ENCODE measurements at places on chromosomes 6 and 20.
A peak's percentile ranks its signal among the peaks of the same experiment; 100 is the strongest.

DNA sequence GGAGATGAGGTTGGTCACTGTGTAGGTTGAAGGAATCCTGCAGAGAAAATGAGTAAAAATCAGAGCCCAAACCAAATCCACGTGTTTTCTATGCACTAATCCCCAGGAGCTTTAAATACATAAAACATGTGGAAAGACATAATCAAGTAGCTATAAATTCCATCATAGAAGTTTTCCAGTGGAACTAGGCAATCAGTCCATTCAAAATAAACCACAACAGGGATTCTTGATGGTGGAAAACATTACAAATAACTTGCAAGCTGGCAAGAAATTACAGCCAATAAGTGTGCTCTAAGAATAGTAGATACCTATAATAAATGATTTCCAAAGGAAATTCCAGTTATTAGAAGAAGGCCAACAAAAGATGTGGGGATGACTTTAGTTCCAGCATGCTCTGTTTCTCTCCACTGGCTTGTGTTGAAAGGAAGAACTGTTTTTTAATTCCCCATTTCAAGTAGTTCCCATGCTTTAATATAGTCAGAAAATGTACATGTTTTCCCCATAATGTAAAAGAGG lies 49.8 kb upstream of the ADGRG6 start:
- DNase-seq: no peak

DNA sequence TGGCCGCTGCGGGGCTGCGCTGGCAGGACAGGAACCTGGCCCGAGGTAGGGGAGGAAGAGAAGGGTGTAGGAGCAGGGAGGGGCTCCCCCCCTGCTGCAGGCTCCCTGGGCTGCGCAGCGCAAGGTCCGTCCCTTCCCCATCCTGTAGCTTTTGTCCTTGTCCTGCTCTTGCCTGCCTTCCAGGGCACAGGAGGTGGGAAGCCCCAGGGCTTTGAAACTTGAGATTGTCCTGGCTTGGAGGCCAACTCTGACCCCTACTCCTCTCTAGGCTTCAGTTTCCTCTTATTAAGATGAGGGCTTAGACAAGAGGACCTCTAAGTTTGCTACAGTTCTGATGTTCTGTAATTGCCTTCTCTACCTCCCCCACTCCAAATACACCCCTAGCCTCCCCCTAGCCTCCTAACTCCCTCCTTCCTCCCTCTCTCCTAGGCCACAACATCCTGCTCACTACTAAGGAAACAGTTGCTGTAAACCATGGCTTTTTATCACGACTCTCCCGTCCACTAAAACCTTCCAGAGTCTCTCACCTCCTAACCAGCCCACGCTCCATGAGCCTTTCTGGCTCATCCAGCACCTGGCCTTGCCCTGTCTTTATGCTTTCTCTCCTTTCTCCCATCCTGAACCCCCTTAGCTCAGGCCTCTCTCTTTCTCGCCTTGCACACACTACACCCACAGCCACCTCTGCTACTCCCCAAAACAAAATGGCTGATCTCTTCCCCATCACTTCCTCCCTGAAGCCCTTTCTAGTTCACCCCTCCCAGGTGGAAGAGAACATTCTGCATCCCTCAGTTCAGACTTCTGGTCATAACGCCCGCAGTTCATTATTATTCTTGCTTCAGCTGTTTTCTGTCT lies 10.2 kb downstream of the UNC5CL start:
- no peak for DNase-seq

DNA sequence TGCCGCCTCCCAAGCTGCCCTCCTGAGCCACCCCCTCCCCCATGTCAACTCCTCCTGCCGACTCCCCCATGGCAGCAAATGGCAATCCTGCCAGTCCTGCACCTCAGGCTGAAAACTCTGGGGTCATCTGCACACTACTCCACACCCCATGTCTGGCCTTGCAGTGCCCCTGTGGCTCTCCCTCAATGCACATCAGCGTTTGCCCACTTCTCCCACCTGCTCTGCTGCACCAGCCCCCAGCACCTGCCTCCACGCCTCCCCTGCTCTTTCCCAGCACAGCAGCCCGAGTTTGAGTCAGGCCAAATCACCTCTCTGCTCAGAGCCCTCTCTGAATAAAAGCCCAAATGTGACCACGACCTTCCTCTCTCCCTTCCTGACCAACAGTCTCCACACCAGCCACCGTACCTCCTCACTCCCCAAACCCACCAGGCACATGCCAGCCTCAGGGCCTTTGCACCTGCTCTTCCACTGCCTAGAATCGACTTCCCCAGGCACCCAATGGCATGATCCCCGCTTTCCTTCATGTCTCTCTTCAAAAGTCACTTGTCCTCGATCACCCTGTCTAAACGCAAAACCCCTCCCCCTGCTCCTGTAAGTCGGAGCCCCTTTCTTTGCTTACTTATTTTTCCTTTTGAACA lies 4.3 kb downstream of the PXDC1 start:
- DNase-seq: no peak

GRCh38 chr6:143110572-143110971 lies 49.9 kb downstream of the AIG1 start:
- DNase-seq: no peak

GRCh38 chr6:5950361-5950785 lies 56.4 kb downstream of the NRN1 start:
- DNase-seq: no peak

DNA sequence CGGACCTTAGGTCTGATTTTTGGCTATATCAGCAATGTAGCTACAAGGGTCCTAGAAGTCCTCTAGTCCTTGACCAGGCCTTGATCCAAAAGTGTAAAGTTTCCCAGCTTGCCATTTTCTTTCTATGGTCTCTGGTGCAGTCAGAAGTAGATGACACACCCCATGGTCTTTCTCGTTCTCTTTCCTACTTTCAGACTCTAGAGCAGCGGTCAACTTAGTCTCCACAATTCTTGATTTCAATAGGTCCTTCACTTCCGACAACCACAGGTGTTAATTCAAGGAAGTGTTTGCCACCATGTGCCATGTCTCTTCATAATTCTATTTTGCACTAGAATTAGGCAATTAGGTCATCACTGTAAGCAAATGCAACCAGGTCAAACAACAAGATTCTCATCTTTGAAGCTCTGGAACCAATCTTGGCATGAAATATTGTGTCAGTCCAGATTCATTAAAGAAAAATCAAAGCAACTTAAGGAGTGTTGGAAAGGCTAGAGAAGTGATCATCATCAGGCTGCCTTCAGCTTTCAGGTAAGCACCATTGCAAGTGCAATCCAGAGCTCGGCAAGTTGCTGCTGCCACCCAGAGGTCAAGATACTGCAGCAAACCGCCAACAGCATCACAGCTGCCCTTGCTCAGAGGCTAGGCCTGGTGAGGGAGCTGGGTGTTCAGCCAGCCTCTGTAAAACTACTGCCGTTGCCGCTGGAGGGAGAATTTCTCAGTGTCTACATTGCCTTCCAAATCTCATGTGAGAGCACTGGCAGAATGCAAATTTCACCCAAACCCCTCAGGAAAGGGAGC lies 5.6 kb upstream of the SYNE1 start:
- no peak for DNase-seq

GRCh38 chr6:53192682-53193188 lies 44.1 kb upstream of the GCM1 start:
- DNase-seq: no peak

DNA sequence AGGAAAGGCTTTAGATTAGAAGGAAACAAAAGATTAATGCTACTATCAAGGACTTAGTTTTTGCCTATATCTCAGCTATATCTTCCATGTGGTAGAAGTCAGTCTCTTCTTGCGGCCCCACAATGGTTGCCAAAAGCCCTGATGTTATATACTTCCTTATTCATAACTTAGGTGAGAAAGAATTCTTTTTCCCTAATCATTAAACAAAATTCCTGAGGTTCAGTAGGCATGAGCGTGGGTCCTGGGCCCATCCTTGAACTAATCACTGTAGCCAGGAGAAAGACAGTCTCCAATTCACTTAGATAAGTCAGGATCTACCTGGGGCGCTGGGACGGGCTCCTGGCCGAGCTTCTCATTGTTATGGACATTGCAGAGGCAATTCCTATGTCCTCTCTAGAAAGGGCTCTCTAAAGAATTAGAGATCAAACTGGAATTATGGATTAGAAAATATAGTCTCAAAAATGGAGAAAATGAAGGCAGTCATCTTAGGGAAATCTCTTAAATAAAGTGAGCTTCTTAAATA lies 134.3 kb downstream of the KIF6 start:
- DNase-seq: no peak

- DNase-seq: peak; percentile 30
These were observed 87.9 kb upstream of the CDYL start for GRCh38 chr6:4687989-4688947.

DNA sequence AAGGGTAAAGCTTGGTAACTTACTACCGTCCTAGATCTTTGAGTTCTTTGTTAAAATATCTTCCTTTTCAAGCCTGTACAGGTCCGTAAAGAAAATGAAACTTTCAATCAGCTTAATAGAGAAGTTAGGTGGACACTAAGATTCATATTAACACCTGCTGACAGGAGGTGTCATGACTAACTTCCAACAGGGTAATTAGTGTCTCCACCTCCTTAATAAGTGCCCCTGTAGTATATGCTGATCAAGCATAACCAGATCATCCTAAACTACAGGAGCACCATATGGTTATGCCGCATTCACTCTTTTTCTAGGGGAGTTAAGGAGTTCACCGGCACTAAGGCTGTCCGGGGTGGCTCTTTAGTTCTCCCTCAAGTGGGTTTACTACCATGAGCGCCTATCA lies 23.9 kb upstream of the RALGAPA2 start:
- DNase-seq: no peak

- DNase-seq: no peak
These were observed 9.5 kb downstream of the DAAM2 start for GRCh38 chr6:39801456-39802251.

DNA sequence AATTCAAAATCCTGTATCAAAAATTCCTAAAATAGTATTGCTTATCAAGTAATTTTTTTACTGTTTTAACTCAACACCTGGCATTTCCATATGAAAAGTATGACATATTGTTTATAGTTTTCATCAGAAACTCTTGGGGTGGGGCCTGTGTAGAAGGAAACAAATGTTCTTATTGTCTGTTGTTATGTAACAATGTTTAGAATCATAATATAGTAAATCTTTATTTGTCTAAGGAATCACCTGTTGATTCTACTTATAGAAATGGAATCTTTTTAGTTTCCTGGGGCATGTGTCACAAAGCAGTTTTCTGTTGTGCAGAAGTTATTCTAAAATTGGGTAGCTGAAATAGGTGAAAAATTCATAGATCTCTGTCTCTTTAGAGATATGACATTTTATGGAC lies 4.9 kb downstream of the ARMC2 start:
- no peak for DNase-seq

- no peak for DNase-seq
These were observed 22.1 kb downstream of the DEK start for GRCh38 chr6:18242062-18242851.

- no peak for DNase-seq
These were observed 39.1 kb downstream of the VSTM2L start for GRCh38 chr20:37941992-37942391.

DNA sequence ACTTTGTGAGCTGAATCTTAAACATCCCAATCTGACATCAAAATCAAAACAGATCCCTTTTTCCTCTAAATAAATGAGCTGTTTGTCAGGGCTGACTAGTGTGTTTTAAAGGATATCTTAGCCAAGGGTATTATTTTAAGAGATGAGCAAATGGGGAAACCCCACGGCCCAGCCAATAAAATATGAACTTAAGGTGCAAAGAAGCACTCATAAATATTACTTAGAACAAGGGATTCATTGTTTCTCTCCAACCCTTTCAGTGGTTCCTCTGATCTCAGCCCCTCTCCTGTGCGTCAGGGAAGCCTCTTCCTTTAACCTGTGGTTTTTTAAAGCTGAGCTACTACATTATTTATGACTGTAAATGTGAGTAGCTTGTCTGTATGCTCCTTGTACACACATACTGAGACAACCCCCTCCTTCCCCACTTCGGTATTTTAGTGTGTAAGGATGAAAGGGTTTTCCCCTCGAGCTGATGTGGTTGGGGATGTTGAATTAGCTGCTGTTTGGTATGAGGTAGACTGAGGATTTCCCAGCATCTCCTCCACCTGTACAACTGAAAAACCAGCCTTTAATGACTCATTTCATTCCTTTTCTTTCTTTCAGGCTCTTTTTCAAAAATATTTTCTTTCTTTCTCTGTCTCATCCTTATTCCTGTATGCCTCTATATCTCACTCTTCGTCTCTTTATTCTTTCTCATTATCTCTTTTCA lies 6.5 kb downstream of the BMP5 start:
- no peak for DNase-seq

GRCh38 chr6:52049252-52050050 lies 38.0 kb downstream of the PKHD1 start:
- no peak for DNase-seq

GRCh38 chr20:53804920-53805894 lies 211.6 kb upstream of the ZNF217 start:
- DNase-seq: no peak

DNA sequence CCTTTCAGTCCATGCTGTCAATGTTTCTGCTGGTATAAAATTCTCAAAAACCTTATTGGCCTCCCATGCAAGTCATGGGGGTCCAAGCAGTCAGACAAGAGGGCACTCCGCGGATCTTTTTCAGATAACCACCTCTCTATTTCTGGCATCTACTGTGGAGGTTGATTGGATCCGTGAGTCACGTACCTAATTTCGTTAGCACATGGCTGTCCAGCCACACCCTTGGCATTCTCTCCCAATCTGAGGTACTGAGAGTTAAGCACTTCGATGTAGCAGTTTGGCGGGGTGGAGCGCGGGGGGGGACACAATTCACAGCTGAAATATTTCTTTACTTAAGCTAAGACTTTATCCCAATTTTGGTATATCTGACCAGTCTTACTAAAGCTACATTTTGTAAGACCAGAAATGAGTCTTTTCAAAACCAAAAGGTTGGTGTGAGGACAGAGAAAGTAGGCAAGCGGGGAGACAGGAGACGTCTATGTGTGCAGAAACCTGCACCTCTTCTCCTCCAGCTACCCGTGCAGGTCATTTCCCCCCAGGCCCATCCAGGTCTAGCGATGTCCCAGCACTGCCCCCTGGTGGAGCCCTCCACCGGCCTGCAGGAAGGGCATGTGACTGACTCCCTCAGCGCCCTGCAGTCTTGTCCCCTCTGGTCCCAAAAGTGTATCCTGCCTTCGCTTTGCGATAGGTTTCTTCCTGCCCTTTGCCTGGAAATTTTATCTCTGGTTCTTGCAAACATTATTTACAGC lies 113.1 kb downstream of the ADAT2 start:
- no peak for DNase-seq

- no peak for DNase-seq
These were observed 11.0 kb upstream of the TNFRSF6B start for GRCh38 chr20:63685269-63686026.

GRCh38 chr20:20020908-20021307 lies 3.7 kb downstream of the NAA20 start:
- no peak for DNase-seq

- DNase-seq: no peak
These were observed 4.3 kb upstream of the KIF25 start for GRCh38 chr6:167993169-167993568.

DNA sequence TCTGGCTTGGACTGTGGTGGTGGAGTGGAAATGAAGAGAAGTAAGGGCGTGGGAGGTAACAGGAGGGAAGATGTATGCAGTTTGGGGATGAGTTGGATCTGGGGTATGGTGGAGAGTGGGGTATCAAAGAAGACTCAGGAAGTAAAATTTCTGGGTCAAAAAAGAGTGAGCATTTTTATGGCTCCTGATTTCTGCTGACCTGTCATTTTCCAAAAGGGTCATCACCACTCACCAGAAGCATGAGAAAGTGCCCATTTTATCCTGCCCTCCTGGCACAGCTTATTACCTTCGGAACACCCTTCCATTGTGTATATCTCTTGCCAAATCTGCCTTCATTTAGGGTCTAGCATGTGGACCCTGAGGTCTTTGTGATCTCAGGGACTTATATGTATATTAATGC lies 17.3 kb downstream of the TOX2 start:
- no peak for DNase-seq

All from tibial nerve (tissue), 4 donors.